ENCODE measurements at places on chromosomes 3 and 15.

GRCh38 chr3:149647285-149647684 lies 10.5 kb downstream of the WWTR1 start:
- DNase-seq = no peak

GRCh38 chr15:71183063-71183462 lies 67.8 kb downstream of the THSD4 start:
- DNase-seq = no peak

GRCh38 chr3:186083746-186084145 lies 25.1 kb downstream of the ETV5 start:
- no peak for DNase-seq

- DNase-seq = no peak
These were observed 135.1 kb upstream of the HACD2 start for GRCh38 chr3:123719862-123720453.

GRCh38 chr3:143183665-143183964 lies 64.0 kb downstream of the CHST2 start:
- no peak for DNase-seq

DNA sequence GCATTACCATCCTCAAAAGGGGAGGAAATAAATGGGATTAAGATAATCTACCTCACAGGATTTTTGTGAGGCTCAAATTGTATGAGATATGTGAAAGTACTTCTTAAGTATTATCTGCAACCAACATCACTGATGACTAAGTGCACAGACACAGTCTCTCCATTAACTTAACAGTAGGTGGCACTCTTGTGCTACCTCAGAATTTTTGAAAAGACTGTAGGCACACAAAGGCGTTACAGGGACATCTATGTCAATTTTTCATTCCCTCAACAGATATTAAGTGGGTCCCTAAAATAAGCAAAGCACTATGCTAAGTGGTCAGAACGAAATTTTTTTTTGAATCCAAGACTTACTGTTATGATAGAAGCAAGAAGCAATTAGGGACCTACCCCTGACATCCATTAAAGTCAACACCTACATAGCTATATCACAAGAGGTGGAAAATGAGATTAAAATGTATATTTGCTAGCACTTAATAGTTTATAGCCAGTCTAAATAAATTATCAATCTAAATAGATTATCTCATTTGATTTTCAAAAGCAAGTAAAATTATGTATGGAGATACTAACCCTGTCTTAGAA lies 52.9 kb downstream of the RYK start:
- DNase-seq = peak; percentile 63

DNA sequence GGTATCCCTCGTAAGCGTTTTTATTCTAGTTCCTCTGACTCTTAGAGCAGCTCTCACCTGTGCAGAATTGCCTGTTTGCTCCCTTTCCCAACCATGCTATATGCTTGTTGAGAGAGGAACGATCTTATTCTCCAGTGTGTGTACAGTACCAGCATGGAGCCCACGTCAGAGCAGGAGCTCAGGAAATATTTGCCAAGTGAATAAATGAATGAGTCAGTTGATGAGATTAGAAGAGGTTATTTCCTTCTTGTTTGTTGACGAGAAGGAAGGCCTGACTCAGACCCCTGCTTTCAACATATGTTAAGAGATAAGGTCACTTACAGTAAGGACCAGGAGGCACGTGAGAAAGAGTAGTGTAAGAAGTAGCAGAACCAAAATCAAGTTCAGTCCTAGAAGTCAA lies 106.3 kb upstream of the ABHD17C start:
- no peak for DNase-seq

All from urothelium cell line (cell line).